Ammon's horn (tissue), 1 donor: ENCODE measurements at places on chromosomes 7 and 10.

- DNase-seq = no peak
Measured at GRCh38 chr10:17835688-17836087, 26.5 kb downstream of the MRC1 start.

DNA sequence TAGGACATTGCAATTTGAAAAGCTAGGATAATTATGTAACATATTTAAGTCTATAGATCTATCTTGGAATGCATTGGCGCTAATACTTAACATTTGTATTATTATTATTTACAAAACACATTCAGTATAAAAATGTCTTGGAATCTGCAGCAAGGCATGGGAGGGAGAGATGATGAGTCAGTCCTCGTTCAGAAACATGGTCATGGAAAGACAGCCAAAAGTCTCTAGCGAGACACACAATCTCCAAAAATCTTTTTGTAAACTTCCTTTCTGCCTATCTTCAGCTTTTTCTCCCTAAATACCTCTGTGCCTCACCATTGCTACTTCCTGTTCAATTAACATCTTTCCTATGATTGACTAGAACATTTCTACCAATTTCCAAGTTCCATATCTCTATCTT, 188.4 kb upstream of the CACNA2D1 start:
- DNase-seq = no peak

GRCh38 chr7:80908360-80908797, 10.5 kb downstream of the SEMA3C start:
- DNase-seq = peak; percentile 15

GRCh38 chr7:49773218-49773935, at the start of gene VWC2:
Gene VWC2 (plus strand): TSS chr7:49773638. CDS start chr7:49775436, 1,798 bp downstream.
- DNase-seq = no peak

DNA sequence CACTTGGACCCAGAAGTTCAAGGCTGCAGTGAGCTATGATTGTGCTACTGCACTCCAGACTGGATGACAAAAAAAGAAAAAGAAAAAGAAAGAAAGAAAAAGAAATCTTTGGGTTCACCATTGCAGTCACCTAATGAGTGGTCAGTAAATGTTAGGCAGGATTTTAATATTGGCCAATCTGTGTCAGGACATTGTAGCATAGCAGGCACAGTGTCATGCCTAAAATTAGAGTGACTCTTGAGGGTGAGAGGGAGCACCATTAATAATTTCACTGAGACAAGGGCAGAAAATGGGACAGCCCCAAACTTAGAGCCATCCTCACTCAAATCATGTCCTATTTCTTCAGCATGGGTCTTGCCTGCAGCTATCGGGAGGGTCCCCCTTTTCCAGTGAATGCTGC, 221.6 kb upstream of the NRP1 start:
- DNase-seq = no peak

GRCh38 chr7:31882187-31882586, 188.0 kb downstream of the PDE1C start:
- peak; percentile 79 for DNase-seq

- peak; percentile 19 for DNase-seq
Measured at GRCh38 chr10:77455561-77455960, 182.0 kb downstream of the KCNMA1 start.

DNA sequence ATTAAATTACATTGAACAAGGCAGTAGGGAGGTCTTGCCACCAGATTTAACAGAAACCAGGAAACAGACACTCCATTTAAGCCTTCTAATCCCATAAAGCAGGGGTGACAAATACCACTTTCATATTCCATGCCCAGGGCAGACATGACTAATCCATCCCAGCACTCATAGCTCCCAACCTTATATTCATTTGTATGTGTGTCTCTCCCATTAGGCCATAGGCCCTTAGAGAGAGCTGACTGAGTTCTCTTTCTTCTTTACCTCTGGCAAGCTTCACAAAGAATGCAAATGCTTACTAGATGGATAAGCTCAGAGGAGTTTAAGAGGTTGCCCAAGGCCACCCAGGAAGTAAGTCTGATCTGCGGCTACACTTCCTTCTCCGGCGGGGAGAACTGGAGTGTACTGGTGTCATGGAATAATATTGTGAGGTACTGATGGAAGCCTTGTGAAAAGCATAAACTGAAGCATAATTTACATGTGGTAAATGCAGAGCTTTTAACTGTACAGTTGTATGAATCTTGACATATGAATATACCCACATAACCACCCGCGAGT, 239.7 kb upstream of the HABP2 start:
- no peak for DNase-seq

GRCh38 chr10:10811562-10811961, 206.1 kb upstream of the CELF2 start:
- no peak for DNase-seq

DNA sequence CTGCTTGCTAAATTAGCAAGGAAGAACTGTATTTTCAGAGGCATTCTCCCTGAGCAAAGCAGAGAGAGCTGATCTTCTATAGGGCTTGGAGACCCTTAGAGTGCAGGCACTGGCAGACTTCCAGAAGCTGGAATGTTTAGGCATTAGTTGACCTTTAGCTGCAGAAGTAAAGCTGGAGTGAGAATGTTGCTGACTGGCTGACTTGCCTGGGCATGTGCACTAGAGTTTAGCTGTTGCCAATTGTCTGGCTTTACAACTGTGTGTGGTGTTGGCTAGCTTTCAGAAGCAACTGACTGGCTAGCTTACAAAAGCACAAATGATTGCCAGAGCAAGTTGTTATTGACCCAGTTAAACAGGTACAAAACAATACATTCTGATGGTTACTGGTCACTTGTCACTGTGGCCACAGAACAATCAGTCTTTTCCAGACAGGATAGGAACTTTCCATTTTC, 25.1 kb downstream of the FAM13C start:
- DNase-seq = peak; percentile 88

DNA sequence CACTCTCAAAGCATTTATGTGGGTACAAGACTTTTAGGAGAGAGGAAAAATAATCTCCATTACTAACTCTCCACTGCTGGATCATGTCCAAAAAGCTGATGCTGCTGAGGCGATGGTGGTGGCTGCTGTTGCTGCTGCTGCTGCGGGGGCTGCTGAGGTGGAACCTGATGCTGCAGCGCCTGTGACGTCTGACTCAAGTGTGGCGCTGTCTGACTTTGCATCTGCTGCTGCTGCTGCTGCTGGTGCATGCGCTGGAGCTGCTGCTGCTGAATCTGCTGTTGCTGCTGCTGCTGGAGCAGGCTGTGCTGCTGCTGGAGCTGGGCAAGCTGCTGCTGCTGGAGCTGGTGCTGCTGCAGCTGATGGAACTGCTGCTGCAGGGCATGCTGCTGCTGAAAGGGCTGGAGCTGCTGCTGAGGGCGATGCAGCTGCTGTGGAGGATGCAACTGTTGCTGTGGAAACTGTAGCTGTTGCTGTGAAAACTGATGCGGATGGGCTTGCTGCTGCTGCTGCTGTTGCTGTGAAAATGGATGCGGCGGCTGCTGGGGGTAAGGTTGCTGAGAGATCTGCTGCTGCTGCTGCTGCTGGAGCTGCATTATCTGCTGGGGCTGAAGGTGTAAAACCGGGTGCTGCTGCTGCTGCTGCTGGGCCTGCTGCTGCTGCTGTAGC, 34.5 kb downstream of the PAXIP1 start:
- no peak for DNase-seq

DNA sequence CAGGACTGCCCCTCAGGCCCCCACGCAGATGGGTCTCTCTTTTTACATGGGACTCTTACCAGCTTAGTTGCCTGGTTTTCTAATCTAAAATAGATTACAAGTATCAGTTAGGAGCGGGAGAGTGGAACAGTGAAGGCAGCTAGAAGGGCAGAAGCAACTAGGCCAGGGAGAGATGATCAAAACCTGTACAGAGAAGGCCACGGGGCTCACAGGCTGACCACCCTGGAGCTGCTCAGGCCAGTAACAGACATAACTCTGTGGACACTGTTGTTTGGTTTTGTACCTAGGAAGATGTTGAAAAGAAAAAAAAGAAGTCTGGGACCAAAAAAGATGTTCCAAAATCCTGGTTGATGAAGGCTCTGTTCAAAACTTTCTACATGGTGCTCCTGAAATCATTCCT, 16.5 kb downstream of the ABCC2 start:
- DNase-seq = no peak
